ENCODE measurements at places on chromosomes 11 and 22.

- DNase-seq, result no peak
These were observed 733 bp downstream of the TRIM5 start for GRCh38 chr11:5684036-5684645.

- no peak for DNase-seq
These were observed 388.2 kb downstream of the KCNA4 start for GRCh38 chr11:29628609-29629008.

- DNase-seq, result no peak
These were observed 49.2 kb upstream of the KCNQ1OT1 start for GRCh38 chr11:2748814-2749554.

GRCh38 chr11:7520011-7520942 lies 6.5 kb downstream of the PPFIBP2 start:
- no peak for DNase-seq

- DNase-seq, result no peak
These were observed 12.3 kb downstream of the PDGFD start for GRCh38 chr11:104151404-104152204.

All from 8988T (cell line).